Activated naive CD4-positive, alpha-beta T cell treated with anti-CD3 and anti-CD28 coated beads, Interleukin-2, amount 50 U/mL, for 16 hours (primary cell): ENCODE measurements at places on chromosomes 5 and 9.
A peak's percentile ranks its signal among the peaks of the same experiment; 100 is the strongest.

- DNase-seq, result no peak
Observed at GRCh38 chr5:167233507-167234220, 1057.8 kb upstream of the WWC1 start.

DNA sequence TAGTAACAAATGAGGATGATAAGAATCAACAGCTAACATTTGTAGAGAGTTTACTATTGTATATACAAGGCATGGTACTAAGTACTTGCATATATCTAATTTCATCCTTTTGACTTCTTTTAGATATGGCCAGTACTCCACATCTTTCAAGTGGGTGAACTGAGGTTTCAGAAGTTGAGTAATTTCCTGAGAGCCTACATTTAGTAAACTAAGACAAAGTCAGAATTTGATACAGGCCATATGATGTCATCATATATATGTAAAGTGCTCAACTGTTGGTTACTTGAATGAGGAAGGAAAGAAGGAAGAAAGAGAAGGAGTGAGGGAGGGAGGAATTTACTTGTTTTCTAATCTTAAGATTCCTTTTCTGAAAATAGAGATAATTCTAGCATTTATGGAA is 52.8 kb downstream of the GRIA1 start:
- no peak for DNase-seq

GRCh38 chr9:109887079-109887478 is 107.1 kb downstream of the PALM2AKAP2 start:
- DNase-seq, result no peak

- peak; percentile 71 for DNase-seq
Observed at GRCh38 chr9:89421595-89421994, 76.3 kb downstream of the SEMA4D start.

DNA sequence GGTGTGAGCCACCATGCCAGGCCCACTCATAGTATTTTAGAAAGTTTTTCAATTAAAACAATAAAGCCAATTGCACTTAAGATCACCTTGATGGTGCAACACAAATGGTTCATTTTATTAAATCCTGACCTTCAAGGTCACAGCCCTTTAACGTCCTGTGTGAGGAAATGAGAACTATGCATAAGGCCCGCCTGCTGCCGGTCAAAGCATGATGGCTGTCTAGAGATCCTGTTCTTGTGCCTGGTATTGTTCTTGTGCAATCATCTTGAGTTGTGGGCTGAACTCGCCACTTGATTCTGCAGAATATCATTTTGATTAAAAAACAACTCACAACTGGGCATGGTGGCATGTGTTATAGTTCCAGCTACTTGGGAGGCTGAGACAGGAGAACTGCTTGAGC is 43.6 kb upstream of the FBXW11 start:
- no peak for DNase-seq

GRCh38 chr9:614431-614830 is 227.1 kb upstream of the DMRT1 start:
- DNase-seq, result no peak

DNA sequence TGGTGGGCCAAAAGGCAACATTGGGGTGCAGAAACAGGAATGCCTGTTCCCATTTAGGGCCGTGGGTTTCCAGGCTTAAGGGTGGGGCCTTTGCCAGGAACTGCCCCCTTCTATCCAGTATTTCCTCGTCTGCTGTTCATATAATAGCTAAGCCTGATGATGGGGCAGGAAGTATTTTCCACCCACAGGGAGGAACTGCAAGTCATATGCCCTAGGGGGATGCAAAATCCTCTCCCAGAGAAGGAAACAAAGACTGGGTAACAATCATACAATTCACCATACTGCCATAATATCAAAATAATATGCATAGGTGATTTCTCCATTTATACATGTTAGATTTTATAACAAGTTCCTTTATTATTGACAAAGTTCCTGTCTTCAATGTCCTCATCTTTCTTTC is 20.5 kb upstream of the RPS23 start:
- DNase-seq, result no peak

- no peak for DNase-seq
Observed at GRCh38 chr5:169561893-169562292, 21.7 kb upstream of the SPDL1 start.

DNA sequence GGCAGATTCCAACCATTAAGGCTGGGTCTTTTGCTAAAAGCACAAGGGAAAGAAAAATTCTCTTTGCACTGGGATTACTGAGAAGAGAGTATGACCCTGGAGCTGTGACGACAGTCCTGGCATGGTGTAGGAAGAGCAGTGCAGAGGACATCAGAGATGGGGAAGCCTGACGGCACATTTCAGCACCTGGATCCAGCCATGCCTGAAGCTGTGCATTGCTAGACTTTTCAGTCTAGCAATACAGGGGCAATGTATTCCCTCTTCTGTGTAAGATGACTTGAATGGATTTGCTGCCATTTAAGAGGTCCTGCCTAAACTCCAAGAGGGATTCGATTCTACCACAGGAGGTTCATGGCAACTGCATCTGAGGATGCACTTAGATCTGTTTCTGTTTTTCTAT is 12.3 kb upstream of the MRNIP start:
- DNase-seq, result no peak

GRCh38 chr5:6804766-6805501 is 91.7 kb downstream of the TENT4A start:
- DNase-seq, result no peak

DNA sequence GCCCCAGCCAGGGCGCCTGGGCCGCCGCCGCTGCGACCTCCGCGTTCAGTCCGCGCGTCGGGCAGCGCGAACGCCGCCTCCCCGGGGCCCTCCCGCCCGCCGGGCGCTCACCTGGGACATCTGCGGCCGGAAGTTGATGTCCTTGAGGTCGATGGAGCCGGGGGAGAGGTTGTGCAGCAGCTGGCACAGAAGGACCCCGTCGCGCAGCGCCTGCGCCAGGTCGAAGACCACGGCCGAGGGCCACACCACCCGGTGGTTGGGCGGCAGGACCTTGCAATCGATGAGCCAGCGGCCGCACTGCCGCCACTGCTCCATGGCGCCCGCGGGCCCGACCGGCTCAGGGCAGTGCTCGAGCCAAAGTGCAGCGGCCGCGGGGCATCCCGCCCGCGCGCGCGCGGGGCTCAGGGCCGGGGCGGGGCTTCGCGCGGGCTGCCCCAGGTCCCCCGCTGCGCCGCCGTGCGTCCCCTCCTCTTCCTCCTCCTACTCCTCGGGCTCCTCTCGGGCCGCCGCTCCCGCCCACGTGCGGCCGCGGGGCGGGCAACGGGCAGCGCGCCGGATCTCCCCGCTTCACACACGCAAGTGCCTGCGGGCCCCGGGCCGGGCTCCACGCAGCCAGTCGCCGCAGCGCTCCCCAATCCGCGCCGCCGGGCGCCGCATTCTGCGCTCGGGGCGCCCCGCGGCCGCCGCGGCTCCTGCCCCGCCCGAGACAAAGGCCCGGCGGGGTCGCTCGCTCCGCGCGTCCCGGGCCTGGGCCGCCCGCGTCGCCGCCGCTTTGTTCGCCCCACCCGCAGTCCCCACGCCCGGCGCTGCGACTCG is at the start of gene VAV2:
Gene VAV2, minus strand, starts transcription at position 361 of the 816 bp plus-strand sequence. Its CDS starts 46 bp downstream, at position 315.
- peak; percentile 42 for DNase-seq

- DNase-seq, result no peak
Observed at GRCh38 chr5:170238456-170239196, 5.8 kb downstream of the C5orf58 start.

- DNase-seq, result no peak
Observed at GRCh38 chr5:1020452-1020961, 11.9 kb downstream of the NKD2 start.

- no peak for DNase-seq
Observed at GRCh38 chr5:60209146-60209840, 315.8 kb upstream of the PDE4D start.

DNA sequence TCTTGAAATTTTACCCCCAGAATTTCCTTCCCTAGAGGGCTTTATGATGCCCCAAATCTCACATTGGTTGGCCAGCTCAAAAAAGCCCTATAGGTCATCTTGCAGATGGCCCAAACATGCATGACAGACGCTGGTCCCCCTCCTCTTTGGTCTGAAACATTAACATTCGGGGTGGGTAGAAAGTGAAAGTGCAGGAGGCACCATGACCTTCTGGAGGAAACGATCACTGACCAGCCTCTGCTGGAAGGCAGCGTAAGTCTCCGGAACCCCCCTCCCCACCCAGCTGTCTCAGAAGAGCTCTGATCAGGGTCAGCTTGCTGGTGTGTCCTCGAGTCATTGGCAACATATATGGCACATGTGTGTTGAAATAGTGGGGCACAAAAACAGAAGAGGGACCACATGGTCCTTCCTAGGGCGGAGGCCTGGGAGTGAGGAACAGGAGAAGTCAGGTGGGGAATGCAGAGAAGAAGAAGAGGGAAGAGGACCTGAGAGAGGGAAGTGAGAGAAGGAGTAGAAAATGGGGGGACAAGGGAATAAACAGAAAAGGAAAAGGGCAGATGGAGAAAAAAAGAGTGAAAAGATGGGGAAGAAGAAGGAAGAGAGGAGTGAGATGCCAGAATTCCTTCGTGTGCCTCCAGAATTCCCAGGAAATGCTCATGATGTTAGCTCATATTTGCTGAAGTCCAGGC is 46.2 kb downstream of the IL31RA start:
- DNase-seq, result no peak

- DNase-seq, result no peak
Observed at GRCh38 chr9:137315581-137316011, 13.5 kb upstream of the NRARP start.

DNA sequence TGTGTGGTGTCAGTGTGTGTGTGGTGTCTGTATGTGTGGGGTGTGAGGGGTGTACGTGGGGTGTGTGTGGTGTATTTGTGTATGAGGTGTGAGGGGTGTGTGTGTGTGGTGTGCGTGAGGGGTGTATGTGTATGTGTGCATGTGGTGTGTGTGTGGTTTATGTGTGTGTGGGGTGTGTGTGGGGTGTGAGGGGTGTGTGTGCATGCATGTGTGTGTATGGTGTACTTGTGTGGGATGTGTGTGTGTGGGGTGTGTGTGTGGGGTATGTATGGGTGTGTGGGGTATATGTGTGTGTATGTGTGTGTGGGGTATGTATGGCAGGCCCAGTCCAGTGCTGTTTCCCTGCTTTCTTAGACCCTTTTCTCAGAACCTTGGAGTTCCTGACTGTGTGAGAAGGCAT is 83.3 kb downstream of the PTTG1 start:
- no peak for DNase-seq

GRCh38 chr9:95764533-95765319 is 110.8 kb upstream of the ERCC6L2 start:
- DNase-seq, result no peak

DNA sequence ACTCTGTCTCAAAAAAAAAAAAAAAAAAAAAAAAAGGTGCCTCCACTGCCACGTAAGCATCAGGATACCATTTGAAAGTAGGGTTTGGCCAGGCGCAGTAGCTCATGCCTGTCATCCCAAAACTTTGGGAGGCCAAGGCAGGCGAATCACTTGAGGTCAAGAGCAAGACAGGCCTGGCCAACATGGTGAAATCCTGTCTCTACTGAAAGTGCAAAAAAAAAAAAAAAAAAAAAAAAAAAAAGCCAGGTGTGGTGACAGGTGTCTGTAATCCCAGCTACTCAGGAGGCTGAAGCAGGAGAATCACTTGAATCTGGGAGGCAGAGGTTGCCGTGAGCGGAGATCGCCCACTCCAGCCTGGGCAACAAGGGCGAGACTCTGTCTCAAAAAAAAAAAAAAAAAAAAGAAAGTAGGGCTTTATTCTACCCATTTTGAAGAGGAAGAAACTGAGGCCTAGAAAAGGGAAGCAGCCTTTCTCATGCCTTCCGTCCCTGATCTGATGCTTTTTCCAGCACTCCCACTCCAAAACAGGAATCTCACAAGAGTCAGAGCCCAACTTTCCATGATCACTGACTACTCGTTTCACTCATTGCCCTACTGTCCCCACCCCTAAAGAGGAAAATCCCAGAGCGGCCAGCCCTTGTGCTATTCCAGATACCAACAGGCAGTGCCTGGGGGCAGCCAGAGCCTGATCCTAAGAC is 16.3 kb upstream of the CCIN start:
- no peak for DNase-seq

DNA sequence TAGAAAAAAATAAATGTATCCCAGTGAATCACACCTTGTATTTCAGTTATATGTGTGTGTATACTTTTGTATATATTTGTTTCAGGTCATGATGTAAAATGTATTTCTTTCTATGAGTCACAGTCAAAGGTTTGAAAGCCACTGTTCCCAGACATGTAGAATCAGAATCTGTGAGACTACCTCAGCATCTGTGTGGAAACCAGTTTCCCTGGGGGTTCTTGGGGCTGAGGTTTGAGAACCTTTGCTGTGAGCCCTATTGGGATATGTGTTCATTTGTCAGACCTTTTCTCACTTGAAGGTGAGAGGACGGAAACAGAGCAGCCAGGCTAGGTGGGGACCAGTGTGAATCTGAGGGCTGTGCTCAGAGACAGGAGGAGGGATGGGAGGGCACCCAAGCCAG is 78.7 kb upstream of the SAP30L start:
- no peak for DNase-seq

- no peak for DNase-seq
Observed at GRCh38 chr5:115262011-115262320, 711 bp downstream of the PGGT1B start.

DNA sequence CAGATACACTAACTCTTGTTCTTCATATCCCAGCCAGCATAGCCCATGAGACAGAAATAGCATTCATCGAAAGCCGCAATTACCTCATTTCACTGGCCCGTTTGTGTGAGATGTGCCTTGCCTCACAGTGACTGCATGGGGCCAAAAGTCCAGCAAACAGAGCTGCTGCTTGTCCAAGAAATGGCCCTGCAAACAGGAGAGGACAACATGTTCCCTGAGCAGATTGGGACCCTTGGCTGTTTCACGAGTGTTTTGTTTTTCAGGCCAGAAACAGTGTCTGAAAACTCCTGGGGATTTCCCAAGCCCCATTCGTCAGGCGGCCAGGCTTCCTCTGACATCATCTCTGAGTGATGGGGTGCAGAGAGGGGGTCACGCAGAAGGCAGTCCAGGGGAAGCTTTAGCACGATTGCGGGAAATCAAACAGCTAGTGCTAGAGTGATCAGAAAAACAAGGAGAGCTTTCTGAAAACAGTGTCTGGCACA is 503.6 kb upstream of the PAPPA start:
- no peak for DNase-seq

GRCh38 chr9:72354704-72355103 is 10.3 kb downstream of the ZFAND5 start:
- no peak for DNase-seq

DNA sequence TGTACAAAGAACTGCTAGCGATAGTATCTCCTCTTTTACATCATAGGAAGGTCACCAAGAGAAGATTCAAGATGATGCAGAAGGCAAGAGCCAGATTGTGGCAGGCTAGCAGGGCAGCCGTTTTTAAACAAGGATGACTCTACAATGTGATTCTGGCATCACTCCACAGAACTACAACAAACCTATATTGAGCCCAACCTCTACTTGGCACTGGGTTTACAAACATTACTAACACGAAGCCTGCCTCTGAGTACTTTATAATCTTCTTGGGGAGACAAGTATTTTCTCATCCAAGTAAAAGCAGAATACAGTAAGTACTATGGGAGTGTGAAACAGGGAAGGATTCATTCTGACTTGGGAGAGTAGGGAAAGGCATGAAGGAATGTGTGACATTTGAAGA is 448.6 kb downstream of the ZNF608 start:
- DNase-seq, result no peak
